ENCODE measurements at places on chromosomes 2 and 18.

- DNase-seq: no peak
Observed at GRCh38 chr2:143128681-143129580, at the start of gene ARHGAP15. Gene ARHGAP15 (plus strand): TSS chr2:143129419.

- no peak for DNase-seq
Observed at GRCh38 chr2:164903204-164903603, 52.1 kb downstream of the SLC38A11 start.

GRCh38 chr2:28902584-28902983 lies 8.1 kb downstream of the WDR43 start:
- no peak for DNase-seq

GRCh38 chr2:165827016-165827920 lies 33.2 kb upstream of the GALNT3 start:
- DNase-seq: no peak

GRCh38 chr2:197135806-197136205 lies 174.8 kb downstream of the ANKRD44 start:
- no peak for DNase-seq

- DNase-seq: no peak
Observed at GRCh38 chr2:45210462-45211195, 201.4 kb upstream of the SIX2 start.

DNA sequence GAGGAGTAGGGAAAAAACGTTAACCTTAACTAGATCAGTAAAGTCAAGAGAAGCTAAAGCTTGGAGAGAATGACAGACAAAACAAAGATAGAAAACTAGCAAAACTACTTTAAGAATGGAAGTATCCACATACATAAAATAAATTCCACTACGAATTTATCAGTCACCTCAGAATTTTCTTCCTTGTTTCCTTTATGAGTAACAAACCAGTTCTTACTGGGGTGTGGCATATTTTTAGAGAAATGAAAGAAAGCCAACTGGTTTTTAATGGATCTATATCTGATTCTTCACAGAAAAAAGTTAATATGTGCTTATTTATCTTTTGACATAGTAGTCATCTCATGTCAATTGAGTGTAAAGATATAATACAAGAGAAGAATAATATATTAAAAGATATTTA lies 2033.7 kb upstream of the CELF4 start:
- no peak for DNase-seq

GRCh38 chr2:218567797-218568189 lies 358 bp downstream of the USP37 start:
- DNase-seq: no peak

- no peak for DNase-seq
Observed at GRCh38 chr2:6202756-6203155, 510.6 kb downstream of the SOX11 start.

DNA sequence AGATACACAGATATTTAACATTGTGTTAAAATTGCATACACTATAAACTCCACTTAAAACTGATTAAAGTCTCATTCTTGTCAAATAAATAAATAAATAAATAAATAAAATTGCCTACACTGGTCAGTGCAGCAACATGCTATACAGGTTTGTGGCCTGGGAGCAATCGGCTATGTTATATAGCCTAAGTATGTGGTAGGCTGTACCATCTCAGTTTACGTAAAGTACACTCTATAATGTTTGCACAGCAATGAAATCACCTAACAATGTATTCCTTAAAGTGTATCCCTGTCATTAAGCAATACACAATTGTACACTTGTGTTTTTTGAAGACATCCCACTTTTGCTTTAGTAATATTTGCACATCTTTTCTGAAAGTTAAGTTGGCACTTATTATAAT lies 337.7 kb upstream of the SETBP1 start:
- DNase-seq: no peak

- no peak for DNase-seq
Observed at GRCh38 chr18:24651434-24651833, 191.0 kb downstream of the HRH4 start.

GRCh38 chr2:206435742-206436141 lies 7.6 kb upstream of the ADAM23 start:
- DNase-seq: no peak

- DNase-seq: peak; percentile 90
Observed at GRCh38 chr2:43221763-43222474, 4.5 kb downstream of the ZFP36L2 start.
